ENCODE measurements at places on chromosomes 1 and 21. TPM values are rescaled to one million over a fixed set of nuclear protein-coding genes. Genes with fewer than 3 reads are reported as not detected.

ARHGAP29 gene
- 15.6 TPM for total RNA-seq

LAX1 gene
- total RNA-seq = not detected

PCSK9 gene
- 13.7 TPM for total RNA-seq

CHI3L2 gene
- 1.4 TPM for total RNA-seq

FAM177B gene
- total RNA-seq = not detected

DHRS3 gene
- 310 TPM for total RNA-seq

KRTAP12-2 gene
- total RNA-seq = not detected

GPR37L1 gene
- under 0.01 TPM for total RNA-seq

SYCP1 gene
- total RNA-seq = not detected

OR2G3 gene
- total RNA-seq = not detected

PIGV gene
- total RNA-seq = 18.1 TPM

ZNF695 gene
- 0.71 TPM for total RNA-seq

HES4 gene
- 0.85 TPM for total RNA-seq

EPRS1 gene
- 235 TPM for total RNA-seq

KCNT2 gene
- 3.4 TPM for total RNA-seq

OR2T2 gene
- total RNA-seq = not detected

ALDH4A1 gene
- 8.5 TPM for total RNA-seq

GCSAML gene
- total RNA-seq = not detected

CTSS gene
- total RNA-seq = 3.2 TPM

HTR1D gene
- not detected for total RNA-seq

SLC44A5 gene
- total RNA-seq = 0.09 TPM

ALPL gene
- 1.5 TPM for total RNA-seq

PTPN22 gene
- total RNA-seq = 0.55 TPM

LAPTM5 gene
- total RNA-seq = 0.09 TPM

GPATCH2 gene
- total RNA-seq = 16.6 TPM

FAM110D gene
- total RNA-seq = not detected

THEM5 gene
- not detected for total RNA-seq

ZNF683 gene
- not detected for total RNA-seq

GPR153 gene
- total RNA-seq = 4.9 TPM

TCHHL1 gene
- total RNA-seq = not detected

B3GALT5 gene
- not detected for total RNA-seq

CHODL gene
- total RNA-seq = not detected

ACTN2 gene
- total RNA-seq = 0.14 TPM

SEC16B gene
- 1.7 TPM for total RNA-seq

DLGAP3 gene
- under 0.01 TPM for total RNA-seq

IL19 gene
- not detected for total RNA-seq

LDLRAD1 gene
- not detected for total RNA-seq

NR1I3 gene
- total RNA-seq = not detected

PAX7 gene
- not detected for total RNA-seq

TLR5 gene
- under 0.01 TPM for total RNA-seq

ICOSLG gene
- 0.65 TPM for total RNA-seq

HOOK1 gene
- total RNA-seq = under 0.01 TPM

DIO1 gene
- total RNA-seq = not detected
